ENCODE measurements at places on chromosomes 1 and 21. TPM values are rescaled to one million over a fixed set of nuclear protein-coding genes. Genes with fewer than 3 reads are reported as not detected.

The RNF186 gene
- total RNA-seq, result not detected

The MYCL gene
- total RNA-seq, result 22.0 TPM

The CNST gene
- 45.5 TPM for total RNA-seq

- no peak overlapping the region for H3K4me3 ChIP-seq
- H3K27ac ChIP-seq, result no peak overlapping the region
- DNase-seq, result no peak
- no peaks in the 10 kb centered on the region for H3K27me3 ChIP-seq
- H3K4me1 ChIP-seq, result peaks cover 28% of the 10 kb centered on the region
Observed at GRCh38 chr1:93028542-93028941, 50.5 kb upstream of the MTF2 start.

DNA sequence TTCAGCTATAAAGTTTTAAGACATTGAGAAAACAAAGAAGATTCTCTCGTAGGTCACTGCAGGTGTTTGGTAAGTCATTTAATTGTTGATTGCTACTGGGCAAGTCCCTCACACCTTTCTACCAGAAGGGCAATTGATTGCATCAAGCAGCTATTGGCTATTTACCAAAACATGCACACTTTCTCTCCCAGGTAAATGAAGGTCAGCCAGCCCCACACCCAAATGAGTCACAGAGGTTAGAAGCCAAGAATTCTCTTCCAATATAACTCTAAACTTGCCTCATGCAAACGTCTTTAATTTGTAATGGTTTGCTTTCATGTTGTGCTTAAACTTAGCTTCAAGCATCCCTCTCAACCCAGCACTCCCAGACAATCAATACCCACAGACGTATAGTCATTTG is 475.3 kb upstream of the ADGRL2 start:
- H3K27ac ChIP-seq, result no peak overlapping the region
- no peaks in the 10 kb centered on the region for H3K27me3 ChIP-seq
- no peak overlapping the region for H3K4me3 ChIP-seq
- H3K36me3 ChIP-seq, result no peaks in the 10 kb centered on the region

DNA sequence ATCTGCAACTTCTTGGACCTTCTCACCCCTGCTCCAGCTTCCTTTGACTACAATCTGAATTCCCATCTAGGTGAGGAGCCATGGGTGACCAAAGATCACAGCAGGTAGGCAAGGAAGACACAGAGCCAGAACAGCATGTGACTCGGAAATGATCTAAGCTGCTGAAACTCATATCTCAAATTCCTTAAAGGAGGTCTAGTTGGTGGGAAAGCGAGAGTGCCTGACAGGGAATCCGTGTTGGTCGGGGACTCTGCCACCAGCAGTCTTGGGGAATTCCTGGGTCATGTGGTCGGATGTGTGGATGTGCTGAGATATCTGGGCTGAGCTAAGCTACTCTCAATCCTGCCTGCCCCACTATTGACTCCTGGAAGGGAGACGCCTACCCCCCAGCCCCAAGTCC is 3.2 kb upstream of the NUAK2 start:
- no peak overlapping the region for H3K4me3 ChIP-seq
- no peaks in the 10 kb centered on the region for H3K36me3 ChIP-seq
- H3K27me3 ChIP-seq, result peaks cover 83% of the 10 kb centered on the region
- H3K4me1 ChIP-seq, result peaks cover 3% of the 10 kb centered on the region
- no peak overlapping the region for H3K27ac ChIP-seq

- no peak overlapping the region for H3K27ac ChIP-seq
- no peaks in the 10 kb centered on the region for H3K4me1 ChIP-seq
Observed at GRCh38 chr1:212310383-212310782, 25.2 kb downstream of the PPP2R5A start.

DNA sequence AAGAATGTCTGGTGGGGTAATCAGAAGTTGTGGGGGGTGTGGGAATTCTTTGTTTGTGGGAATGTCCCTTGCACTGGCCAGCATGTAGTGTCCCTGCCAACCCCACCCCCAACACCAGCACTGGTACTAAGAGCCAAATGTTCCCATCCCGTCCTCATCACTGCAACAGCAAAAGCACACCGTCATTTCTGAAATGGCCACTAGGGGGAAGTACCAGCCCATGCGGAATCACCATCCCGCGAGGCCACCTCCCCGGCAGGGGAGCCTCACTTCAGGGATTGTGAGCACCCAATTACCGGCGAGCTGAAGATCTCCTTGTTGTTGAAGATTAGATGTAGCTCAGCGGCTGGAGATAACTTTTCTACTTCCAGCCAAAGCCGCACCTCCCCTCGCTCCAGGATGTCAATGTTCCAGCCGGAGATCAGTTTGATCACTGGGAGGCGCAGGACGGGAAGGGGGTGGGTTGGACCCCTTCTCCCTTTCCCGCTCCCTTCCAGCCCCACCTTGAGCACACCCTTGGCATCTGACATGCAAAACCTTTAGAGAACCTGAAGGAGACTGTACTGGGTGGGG is 41.0 kb downstream of the MYOM3 start:
- no peaks in the 10 kb centered on the region for H3K36me3 ChIP-seq
- no peak overlapping the region for H3K4me3 ChIP-seq
- DNase-seq, result peak; percentile 92
- H3K27me3 ChIP-seq, result peaks cover 36% of the 10 kb centered on the region
- H3K4me1 ChIP-seq, result no peaks in the 10 kb centered on the region
- H3K27ac ChIP-seq, result no peak overlapping the region

GRCh38 chr1:82820816-82821215 is 1020.1 kb downstream of the ADGRL2 start:
- no peak overlapping the region for H3K27ac ChIP-seq
- no peak overlapping the region for H3K4me3 ChIP-seq
- no peak for DNase-seq
- H3K4me1 ChIP-seq, result no peaks in the 10 kb centered on the region
- H3K36me3 ChIP-seq, result no peaks in the 10 kb centered on the region

GRCh38 chr1:245051349-245052221 is 103.2 kb upstream of the KIF26B start:
- H3K27me3 ChIP-seq, result no peaks in the 10 kb centered on the region
- H3K4me1 ChIP-seq, result peaks cover 15% of the 10 kb centered on the region
- DNase-seq, result peak; percentile 73
- no peaks in the 10 kb centered on the region for H3K36me3 ChIP-seq
- no peak overlapping the region for H3K4me3 ChIP-seq
- H3K27ac ChIP-seq, result peak overlapping the region; percentile 73

DNA sequence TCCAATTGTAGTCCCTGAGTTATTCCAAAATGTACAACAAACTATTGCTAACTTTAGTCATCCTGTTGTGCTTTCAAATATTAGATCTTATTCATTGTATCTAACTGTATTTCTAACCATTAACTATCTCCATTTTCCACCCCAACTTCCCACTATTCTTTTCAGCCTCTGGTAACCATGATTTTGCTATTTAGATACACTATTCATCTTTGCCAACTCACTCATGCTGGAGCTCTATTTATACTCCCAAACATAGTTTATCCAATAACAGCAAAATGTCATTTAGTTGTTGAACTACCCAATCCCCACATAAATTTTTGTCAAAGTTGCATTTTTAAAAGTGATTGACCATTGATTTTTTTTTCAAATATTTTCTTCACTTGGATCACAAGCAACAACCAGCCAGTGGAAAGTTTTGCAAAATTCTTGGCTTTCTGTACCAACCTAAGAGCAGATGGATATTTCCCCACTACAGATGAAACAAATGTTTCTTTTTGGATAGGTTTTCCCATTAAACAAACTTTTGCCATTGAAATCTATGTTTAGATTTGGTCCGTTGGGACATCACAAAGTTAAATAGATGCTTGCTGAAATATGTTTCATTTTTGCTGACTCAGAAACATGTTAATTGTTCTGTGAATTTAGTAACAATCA is 866.0 kb downstream of the LTN1 start:
- DNase-seq, result no peak
- no peak overlapping the region for H3K4me3 ChIP-seq
- H3K4me1 ChIP-seq, result no peaks in the 10 kb centered on the region
- H3K27ac ChIP-seq, result no peak overlapping the region
- H3K27me3 ChIP-seq, result no peaks in the 10 kb centered on the region

Data from K562 (cell line).